ENCODE measurements at places on chromosomes 2 and 18.
A peak's percentile ranks its signal among the peaks of the same experiment; 100 is the strongest.

GRCh38 chr2:124193706-124194105 lies 168.6 kb downstream of the CNTNAP5 start:
- DNase-seq = no peak

DNA sequence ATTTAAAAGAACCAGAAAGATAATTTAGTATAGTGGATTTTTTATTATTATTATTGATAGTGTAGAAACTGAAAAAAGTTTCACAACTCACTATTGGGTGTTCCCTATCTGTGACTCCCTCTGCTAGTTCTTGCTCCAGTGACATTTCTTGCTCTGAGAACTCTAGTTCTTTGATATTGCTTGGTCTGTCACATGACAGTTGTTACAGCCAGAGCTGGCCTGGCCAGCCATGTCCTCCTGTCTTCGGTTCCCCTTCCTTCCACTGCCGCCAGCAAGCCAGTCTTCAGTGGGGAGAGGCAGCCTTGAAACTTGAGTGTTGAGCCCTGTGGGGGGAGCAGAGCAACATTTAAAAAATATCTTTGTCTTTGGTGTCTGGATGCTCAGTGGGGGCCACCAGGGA lies 7.6 kb upstream of the THOC1 start:
- DNase-seq = no peak

DNA sequence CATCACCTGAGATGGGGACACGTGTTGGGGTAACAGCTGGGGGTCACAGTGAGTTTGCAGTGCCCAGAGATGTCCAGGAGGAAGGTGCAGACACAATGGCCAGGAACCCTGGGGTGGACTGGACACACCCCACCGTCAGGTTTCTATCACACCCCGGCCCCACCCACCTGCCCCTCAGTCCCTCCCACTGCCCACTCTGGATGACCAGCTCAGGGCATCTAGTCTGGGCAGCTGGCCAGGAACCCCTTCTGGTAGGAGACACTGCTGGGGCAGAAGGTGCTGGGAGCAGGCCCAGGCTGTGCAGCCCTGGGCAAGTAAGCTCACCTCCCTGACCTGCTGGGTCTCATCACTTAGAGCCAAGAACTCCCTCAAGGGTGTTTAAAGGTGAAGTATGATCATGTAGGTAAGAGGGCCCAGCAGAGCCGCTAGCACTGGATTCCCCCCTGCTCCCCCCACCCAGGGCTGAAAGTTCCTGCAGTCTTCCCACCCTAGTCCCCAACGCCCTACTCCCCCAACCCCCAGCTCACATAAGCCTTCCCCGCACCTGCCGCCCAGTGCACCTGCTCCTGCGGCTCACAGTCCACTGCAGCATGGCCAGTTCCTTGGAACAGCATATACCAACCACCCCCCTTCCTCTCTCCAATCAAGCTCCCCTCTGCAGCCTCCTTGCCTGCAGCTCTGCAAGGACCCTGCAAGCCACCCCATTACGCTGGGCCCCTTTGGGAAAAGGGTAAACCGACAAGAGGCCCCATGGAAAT lies 17.3 kb downstream of the BIN1 start:
- peak; percentile 17 for DNase-seq

DNA sequence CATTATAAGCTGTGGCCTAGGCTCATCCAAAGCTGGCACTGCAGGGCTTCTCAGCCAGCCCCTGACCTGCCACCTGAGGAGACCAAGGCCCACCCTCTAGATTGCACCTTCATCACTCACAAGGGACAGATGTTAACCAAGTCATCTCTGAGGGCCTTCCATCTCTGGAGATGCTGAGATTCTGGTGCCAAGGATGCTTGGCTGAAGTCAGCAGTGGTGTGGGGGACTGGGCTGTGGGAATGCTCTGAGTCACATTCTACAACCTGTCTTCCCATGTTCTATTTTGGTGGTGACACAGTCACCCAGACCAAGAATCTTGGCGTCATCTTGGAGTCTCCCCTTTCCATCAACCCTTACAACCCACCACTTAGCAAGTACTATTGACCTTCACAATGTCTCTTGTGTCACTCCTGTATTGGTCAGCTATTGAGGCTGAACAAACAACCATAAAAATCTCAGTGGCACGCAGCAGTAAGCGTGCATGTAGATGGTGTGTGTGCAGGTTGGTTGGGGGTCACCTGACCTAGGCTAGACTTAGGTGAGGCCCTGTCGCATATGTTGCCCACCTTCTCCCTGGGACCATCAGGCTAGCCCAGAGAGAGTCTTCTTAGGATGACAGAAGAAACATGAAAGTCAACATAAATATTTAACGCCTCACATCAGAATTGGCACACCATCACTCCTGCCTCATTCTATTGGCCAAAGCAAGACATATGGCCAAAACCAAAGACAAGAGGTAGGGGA lies 135.0 kb downstream of the SMAD7 start:
- no peak for DNase-seq

DNA sequence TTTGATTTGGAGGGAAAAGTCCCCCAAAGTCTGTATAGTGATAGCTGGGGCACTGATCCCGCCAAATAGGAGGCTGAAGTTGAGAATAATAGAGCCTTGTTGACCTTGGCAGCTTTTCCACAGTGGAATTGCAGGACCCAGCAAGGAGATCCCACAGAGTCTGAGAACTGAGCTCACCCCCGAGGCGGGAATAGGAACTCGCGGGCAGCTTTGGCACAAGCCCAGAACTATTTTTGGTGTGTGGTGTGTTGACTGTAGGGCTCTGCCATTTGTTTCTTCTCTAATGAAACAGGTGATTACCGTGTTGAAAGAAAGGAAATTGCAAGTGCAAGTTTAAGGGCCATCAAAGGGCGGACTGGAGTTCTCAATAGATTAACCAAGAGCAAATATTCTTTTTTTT lies 34.0 kb downstream of the SH3RF3 start:
- peak; percentile 89 for DNase-seq

Measured in COR-L47 (cell line).